NCI-H524 (cell line): ENCODE measurements at places on chromosomes 1 and 21.
A peak's percentile ranks its signal among the peaks of the same experiment; 100 is the strongest.

GRCh38 chr1:233843525-233844204 is 60.8 kb upstream of the SLC35F3 start:
- DNase-seq: peak; percentile 46

GRCh38 chr1:59384443-59384842 is 87.5 kb downstream of the FGGY start:
- DNase-seq: no peak

- no peak for DNase-seq
Observed at GRCh38 chr1:25134801-25135461, 97.4 kb downstream of the SYF2 start.

- no peak for DNase-seq
Observed at GRCh38 chr1:167219194-167219593, 1.5 kb upstream of the POU2F1 start.

DNA sequence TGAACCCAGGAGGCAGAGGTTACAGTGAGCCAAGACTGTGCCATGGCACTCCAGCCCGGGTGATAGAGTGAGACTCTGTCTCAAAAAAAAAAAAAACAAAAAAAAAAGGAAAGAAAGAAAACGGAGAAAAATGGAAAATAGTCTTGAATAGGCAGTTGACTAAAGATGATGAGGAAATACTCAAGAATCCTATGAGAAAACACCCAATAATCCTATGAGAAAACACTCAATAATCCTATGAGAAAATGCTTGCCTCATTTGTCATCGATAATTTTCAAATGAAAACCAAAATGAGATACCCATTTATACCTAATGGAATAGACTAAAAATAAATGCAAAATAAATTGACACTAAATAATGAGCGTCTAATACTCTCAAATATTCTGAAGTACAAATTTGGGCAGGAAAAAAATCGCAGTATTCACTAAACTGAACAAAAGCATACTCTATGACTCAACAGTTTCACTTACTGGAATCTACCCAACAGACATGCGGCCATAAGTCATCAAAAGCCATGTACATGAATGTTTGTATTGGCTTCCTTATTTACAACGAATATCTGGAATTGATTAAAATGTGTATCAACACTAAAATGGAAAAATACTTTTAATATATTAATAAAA is 733.9 kb upstream of the CHRM3 start:
- no peak for DNase-seq

DNA sequence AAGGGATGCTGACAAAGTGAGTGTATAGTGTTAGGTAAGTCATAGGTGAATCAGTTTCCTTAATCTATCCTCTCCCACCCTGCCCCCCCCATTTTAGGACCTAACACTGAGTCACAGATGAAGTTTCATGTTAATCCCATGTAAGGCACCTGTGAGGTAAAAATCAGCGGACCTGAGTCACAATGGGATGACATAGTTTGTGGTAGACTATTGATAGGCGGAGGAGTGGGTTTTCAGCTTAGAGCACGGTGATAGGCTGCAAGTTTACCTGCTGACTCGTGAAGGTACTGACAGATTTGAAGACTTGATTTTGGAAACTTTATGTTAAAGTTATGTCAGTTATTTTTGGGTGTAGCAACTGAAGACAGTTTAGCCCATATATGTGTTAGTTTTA is 1.7 kb downstream of the TOR1AIP1 start:
- no peak for DNase-seq
